ENCODE measurements at places on chromosomes 16 and 17. TPM values are rescaled to one million over a fixed set of nuclear protein-coding genes. Genes with fewer than 3 reads are reported as not detected.

The CACNG5 gene
- polyA plus RNA-seq: not detected

DNA sequence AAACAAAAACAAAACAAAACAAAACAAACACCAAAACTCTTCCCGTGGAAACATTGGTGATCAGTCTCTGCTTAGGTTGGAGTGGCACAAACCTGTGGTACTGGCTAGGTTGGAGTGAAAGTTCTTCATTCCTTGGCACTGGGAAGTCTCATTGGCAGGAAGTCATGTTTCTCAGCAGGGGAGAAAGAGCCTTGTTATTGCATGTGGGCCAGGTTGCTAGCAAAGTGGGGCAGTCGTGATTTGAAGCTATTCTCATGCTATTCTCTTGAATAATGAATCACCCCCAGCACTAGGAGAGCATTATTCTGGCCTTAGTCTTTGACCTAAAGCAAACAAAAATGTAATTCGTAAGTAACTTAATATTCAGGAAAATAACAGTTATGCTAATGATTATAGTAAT is 24.3 kb upstream of the B4GALNT2 start:
- DNase-seq: peak; percentile 28

- DNase-seq: no peak
These were observed at the start of gene SF3B3 for GRCh38 chr16:70523743-70524398. Gene SF3B3 (plus strand): TSS chr16:70523816. CDS start chr16:70526657, 2,841 bp downstream.

DNA sequence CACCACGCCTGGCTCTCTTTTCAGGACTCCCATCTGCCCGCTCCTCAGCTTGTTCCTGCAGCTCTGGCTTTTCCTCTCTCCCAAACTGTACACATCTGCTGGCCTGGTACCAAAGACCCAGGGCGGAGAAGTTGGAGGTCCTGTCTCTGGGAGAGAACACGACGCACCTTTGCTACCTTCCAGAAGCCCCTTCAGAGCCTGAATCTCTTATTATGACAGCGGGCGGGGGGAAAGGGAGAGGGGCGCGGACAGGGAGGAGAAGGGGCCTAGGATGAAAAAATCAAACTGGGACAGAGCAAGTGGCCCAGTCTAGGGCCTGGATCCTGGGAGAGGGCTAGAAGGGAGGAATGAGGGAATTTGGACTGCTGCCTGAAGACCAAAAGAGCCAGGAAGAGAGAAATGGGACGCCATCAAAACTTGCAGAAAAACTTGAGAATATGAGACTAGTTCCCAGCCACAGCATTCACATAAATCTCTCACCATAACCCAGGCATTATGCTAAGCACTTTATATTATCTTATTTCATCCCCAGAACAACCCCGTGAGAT is 2.5 kb upstream of the PER1 start:
- DNase-seq: no peak

GRCh38 chr17:50889528-50890118 is 23.5 kb upstream of the TOB1 start:
- no peak for DNase-seq

The PTX4 gene
- polyA plus RNA-seq: 0.50 TPM

- DNase-seq: no peak
These were observed 3.8 kb downstream of the MARF1 start for GRCh38 chr16:15639061-15639568.

Measured in muscle of back (tissue), 13 donors.